ENCODE measurements at places on chromosomes 1 and 21. TPM values are rescaled to one million over a fixed set of nuclear protein-coding genes. Genes with fewer than 3 reads are reported as not detected.

The KLF17 gene
- total RNA-seq = 0.64 TPM

The ERICH3 gene
- not detected for total RNA-seq

The TNFRSF18 gene
- total RNA-seq = not detected

The MYCL gene
- 1.4 TPM for total RNA-seq

The ASAP3 gene
- total RNA-seq = 3.1 TPM

The SRM gene
- 140 TPM for total RNA-seq

The CHIA gene
- not detected for total RNA-seq

The NVL gene
- 19.0 TPM for total RNA-seq

The SLC5A9 gene
- not detected for total RNA-seq

The AADACL4 gene
- not detected for total RNA-seq

The MAEL gene
- total RNA-seq = not detected

The DNM3 gene
- 0.70 TPM for total RNA-seq

The TRPM2 gene
- total RNA-seq = 9.4 TPM

The REN gene
- not detected for total RNA-seq

The LRRC7 gene
- total RNA-seq = not detected

The SPRR2A gene
- total RNA-seq = not detected

The E2F2 gene
- total RNA-seq = 3.4 TPM

The PLEKHA6 gene
- 23.1 TPM for total RNA-seq

The CELA3B gene
- total RNA-seq = not detected

The MSH4 gene
- total RNA-seq = 0.03 TPM

The CNIH3 gene
- 0.62 TPM for total RNA-seq

The VSIG8 gene
- 0.06 TPM for total RNA-seq

The PRAMEF2 gene
- total RNA-seq = not detected

The FAM163A gene
- total RNA-seq = not detected

The DPH2 gene
- 41.5 TPM for total RNA-seq

The TTC24 gene
- total RNA-seq = not detected
